ENCODE measurements at places on chromosomes 16 and 17.

DNA sequence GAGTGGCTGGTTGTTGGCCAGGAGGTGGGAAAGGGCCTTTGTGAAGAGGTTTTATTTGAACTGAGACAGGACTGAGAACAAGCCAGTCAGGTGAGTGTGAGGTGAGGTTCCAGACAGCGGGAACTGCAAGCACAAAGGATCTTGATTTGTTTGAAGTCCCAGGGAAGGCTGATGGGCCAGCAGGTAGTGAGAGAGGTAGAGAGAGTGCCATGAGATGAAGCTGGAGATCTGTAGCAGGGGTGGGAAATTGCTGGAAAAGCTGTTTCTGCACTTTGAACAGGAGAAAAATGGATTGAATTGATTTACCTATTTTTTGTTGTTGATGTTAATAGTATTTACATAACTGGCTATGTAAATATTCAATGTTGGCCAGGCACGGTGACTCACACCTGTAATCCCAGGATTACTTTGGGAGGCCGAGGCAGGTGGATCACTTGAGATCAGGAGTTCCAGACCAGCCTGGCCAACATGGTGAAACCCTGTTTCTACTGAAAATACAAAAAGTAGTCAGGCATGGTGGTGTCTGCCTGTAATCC lies 7.7 kb upstream of the DCTPP1 start:
- no peak for DNase-seq

GRCh38 chr17:47696717-47697642 lies 3.0 kb downstream of the TBKBP1 start:
- DNase-seq, result peak; percentile 11

GRCh38 chr16:68117884-68118283 lies 32.7 kb downstream of the NFATC3 start:
- no peak for DNase-seq

GRCh38 chr16:12252616-12253015 lies 276.1 kb downstream of the SNX29 start:
- no peak for DNase-seq

- no peak for DNase-seq
These were observed 19.4 kb upstream of the SUPT4H1 start for GRCh38 chr17:58371300-58371950.

DNA sequence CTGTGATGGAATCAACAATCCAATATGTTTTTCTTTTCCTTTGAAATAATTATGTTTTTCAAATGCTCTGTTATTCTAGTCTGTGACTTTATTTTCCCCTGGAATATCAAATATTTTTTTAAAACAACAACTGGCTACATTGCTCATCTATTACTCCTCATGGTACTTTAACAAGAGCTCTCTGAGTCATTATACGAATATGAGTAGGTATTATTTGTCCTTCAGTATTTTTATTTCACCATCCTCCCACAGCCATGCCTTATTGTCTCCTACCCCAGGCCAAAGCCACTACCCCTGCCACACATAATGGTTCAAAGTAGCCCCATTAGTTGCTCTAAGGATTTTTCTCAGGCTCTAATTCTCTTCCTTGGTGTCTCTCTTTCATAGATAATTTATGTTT lies 1572.3 kb downstream of the CDH8 start:
- no peak for DNase-seq

- DNase-seq, result no peak
These were observed 35.6 kb upstream of the MNT start for GRCh38 chr17:2436316-2436905.

GRCh38 chr16:70778901-70779309 lies 22.1 kb downstream of the VAC14 start:
- peak; percentile 83 for DNase-seq

DNA sequence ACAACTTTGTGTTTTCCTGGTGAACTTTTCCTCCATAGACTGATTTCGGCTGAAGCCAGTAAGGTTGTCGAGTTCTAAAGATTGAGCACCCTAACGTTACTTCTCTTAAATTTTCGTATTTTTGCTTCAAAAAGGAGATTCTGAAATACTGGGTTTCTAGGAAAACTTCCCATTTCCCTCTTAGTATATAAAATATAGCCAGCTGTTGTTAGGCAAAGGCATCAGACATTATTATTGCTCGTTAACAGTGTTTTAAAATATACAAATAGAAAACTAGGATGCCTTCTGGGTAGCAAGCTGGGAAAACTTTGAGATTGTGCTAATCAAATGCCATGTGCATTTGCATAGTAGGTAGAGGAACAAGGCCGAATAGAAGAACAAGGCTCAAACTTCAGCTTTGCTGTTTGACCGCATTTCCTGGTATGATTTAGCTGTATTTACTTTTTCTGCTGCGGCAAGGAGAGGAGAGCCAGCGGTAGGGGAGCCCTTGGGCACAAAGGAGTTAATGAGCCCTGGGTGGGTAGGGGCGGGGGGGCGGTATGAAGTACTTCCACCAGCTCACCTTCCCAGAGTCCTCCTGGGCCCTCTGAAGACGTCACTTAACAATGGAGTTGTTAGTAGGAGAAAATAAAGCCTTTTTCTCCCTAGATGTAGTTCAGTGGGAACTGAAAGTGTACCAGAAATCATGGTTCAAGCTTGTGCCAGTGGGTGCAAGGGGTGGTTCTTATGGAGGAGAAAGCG lies 151.9 kb downstream of the MSI2 start:
- no peak for DNase-seq

GRCh38 chr17:36742267-36743000 lies 141.1 kb downstream of the MRM1 start:
- no peak for DNase-seq

- no peak for DNase-seq
These were observed 163.2 kb upstream of the RPL38 start for GRCh38 chr17:74040291-74040690.

DNA sequence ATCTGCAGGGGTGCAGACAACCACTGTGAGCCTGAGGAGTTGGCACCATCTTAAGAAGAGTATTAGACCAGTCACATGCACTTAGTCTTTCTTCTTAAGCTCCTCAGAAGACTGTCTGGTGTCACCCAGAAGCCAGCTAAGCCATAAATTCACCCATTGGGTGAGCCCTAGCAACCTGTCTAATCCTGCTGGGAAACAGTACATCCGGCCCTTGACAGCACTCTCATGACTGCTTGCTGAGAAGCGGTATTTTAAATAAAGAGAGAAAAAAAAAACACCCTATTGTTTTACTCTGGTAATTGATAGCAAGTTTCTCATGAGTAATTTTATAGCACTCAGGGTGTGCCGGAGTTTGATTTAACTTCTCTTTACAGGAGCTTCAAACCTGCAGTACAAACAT lies 134.7 kb downstream of the SOX9 start:
- DNase-seq, result no peak

DNA sequence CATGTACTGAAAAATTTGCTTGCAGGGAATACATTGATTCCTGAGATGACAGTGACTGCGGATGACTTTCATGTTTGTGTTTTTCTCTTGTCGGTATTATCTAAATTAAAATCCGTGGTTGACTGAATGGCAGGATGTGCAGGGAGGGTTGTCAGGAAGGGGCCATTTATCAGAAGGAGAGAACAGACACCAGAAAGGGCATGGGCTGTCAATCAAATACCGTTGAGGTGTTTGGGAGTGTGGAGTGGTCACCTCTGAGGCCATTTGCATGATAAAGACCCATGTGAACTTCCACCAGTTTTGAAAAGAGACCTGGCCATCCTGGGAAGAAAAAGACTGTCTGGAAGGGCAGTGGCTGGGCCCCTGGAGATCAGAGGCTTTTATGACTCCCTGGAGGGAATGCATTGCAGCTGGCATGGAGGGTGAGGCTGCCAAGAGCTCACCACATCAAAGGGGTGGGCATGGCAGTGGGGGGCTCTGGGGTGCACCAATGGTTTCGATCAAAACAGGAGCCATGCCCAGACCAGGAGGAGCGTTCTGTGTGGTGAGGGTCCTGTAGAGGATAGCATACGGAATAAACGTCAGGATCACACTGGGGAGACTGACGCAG lies 67.1 kb downstream of the CYLD start:
- DNase-seq, result no peak

Measured in uterus (tissue), 4 donors.